ENCODE measurements at places on chromosomes 4 and X. TPM values are rescaled to one million over a fixed set of nuclear protein-coding genes. Genes with fewer than 3 reads are reported as not detected.

DNA sequence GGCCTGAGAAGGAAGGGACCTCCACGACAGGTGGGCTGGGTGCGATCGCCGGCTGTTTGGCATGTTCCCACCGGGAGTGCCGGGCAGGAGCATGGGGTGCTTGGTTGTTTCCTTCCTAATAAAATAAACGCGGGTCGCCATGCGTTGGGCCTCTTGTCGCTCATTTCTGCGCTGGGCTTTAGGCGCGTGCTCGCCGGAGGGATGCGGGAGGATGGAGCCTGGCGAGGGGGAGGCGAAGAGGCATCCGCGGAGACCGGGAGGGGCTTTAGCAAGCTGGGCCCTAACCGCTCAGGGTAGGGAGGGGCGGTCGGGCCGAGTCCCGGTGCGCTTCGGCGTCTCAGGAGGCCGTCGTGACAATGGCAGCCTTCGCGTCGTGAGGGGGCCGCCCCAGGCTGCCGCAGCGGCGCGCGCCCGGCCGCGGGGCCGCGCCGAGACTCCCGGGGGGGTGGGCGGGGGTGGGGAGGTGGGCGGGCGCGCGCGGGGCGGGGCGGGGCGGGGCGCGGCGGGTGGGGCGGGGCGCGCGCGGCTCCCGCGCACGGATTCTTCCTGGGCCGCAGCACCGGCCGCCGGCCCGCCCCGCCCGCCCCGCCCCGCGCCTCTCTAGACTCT is 476 bp upstream of the GDI1 start:
- H3K27me3 ChIP-seq: no peaks in the 10 kb centered on the region
- H3K36me3 ChIP-seq: peaks cover 13% of the 10 kb centered on the region
- peak; percentile 42 for DNase-seq
- H3K4me1 ChIP-seq: no peaks in the 10 kb centered on the region

- H3K4me3 ChIP-seq: no peak overlapping the region
- no peak for DNase-seq
- no peaks in the 10 kb centered on the region for H3K36me3 ChIP-seq
- H3K27ac ChIP-seq: no peak overlapping the region
- no peaks in the 10 kb centered on the region for H3K27me3 ChIP-seq
- H3K4me1 ChIP-seq: peaks cover 5% of the 10 kb centered on the region
Measured at GRCh38 chr4:82753238-82753637, 45.4 kb downstream of the SCD5 start.

IBSP gene
- 0.19 TPM for polyA plus RNA-seq

HTRA3 gene
- 23.5 TPM for polyA plus RNA-seq

DNA sequence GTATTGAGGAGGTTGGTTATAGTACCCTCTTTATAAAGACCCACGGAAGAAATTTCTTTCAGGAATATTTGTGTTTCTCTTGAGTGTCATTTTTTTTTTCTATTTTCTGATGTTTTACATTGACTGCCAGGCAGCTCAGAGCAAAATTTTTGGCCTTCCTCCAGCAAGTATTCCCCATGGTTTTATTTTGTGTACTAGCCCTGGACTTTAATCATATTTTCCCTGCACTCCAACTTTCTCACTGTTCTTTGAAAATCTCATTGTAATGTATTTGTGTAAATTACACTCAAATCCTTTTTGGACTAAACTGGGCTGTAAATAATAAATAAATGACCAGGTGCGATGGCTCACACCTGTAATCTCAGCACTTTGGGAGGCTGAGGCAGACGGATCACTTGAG is 45.6 kb upstream of the USP46 start:
- no peaks in the 10 kb centered on the region for H3K4me1 ChIP-seq
- no peak overlapping the region for H3K4me3 ChIP-seq
- H3K36me3 ChIP-seq: no peaks in the 10 kb centered on the region
- H3K27me3 ChIP-seq: no peaks in the 10 kb centered on the region
- DNase-seq: peak; percentile 26

DNA sequence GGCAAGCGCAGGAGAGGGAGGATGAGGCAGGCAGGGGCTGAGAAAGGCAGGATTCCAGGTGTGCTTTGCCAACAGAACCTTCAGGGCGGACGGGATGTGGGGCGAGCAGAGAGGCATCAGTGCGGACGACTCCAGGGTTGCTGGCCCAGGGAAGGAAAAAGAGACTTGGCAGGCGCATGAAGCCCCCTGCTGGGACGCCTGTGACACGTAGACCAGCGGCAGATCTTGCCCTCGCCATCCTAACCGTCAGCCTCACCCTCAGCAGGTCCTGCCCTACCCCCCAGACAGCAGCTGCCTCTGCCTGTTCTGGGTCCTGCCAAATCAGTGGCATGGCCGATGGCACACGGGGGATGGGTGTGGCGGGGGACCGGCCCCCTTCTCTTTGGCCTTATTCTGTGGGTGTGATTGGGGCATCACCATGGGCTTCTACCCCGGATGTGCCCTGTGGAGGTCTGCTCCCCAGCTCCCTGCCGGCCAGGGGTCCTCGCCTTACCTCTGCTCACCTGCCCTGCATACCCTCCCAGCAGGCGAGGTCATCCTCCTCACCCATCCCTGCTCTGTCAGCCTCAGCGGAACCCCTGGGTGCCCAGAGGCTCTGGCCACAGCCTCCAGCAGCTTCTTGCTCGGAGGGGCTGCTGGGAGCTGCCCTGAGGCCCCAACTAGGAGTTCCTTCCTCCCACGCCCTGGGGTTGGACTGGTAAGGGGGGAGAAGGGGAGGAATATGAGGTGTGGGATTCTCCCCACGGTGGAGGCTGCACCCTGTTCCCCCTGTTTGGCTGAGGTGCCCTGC is 2.9 kb upstream of the SH3BP2 start:
- H3K36me3 ChIP-seq: no peaks in the 10 kb centered on the region
- no peaks in the 10 kb centered on the region for H3K27me3 ChIP-seq
- H3K27ac ChIP-seq: no peak overlapping the region
- peaks cover 2% of the 10 kb centered on the region for H3K4me1 ChIP-seq

TEX13D gene
- 0.04 TPM for polyA plus RNA-seq

DNA sequence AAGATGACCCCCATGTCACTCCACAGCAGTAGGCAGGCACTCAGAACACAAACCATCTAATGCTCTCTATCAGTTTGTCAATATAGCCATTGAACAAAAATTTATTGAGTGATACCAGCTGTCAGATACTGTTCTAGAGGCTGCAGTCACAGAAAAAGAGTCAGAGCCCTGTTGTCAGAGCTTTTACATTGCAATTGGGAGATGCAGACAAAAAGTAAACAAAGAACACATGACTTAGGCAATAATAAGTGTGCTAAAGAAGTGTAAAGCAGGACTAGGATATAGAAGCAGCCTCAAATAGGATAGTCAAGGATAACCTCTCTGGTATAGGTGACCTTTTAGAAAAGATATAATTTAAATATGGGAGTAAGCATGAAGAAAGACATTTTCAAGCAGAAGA is 8.9 kb downstream of the HTN1 start:
- no peaks in the 10 kb centered on the region for H3K27me3 ChIP-seq
- no peaks in the 10 kb centered on the region for H3K36me3 ChIP-seq
- peak; percentile 15 for DNase-seq
- no peak overlapping the region for H3K27ac ChIP-seq
- no peaks in the 10 kb centered on the region for H3K4me1 ChIP-seq

F9 gene
- polyA plus RNA-seq: not detected

All from lung (tissue), 17 donors.